Activated CD4-positive, CD25-positive, alpha-beta regulatory T cell treated with anti-CD3 and anti-CD28 coated beads, Interleukin-2, amount 50 U/mL, for 72 hours (primary cell): ENCODE measurements at places on chromosomes 6 and 20.
A peak's percentile ranks its signal among the peaks of the same experiment; 100 is the strongest.

- DNase-seq = no peak
Observed at GRCh38 chr20:38095017-38095686, 61.6 kb downstream of the RPRD1B start.

DNA sequence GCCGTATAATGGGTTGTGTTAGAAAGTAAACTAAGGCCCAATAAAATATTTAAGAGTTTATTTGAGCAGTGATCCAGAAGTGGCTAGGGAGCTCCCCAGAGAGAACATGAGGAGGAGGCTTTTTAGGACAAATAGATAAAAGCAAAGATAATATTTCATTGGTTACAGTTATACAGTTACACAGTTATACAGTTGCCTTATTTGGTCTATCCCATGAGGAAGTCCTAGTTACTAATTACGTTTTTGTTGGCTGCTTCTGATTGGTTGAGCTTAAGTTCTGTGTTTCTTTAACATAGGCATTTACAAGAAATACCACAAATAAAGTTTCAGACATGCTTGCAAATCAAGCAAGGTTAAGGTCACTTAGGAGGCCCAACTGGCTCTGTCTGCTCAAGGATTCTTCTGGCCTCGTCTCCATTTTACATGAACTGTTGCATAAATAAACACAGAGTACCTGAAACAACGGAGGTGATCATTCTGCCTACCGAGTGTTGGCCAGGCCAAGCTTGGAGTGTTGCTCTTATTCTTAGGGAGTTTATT is 7.0 kb downstream of the UBD start:
- no peak for DNase-seq

GRCh38 chr6:95589067-95589466 is 11.7 kb downstream of the MANEA start:
- DNase-seq = no peak

GRCh38 chr20:11246251-11246775 is 572.5 kb upstream of the JAG1 start:
- DNase-seq = no peak

GRCh38 chr20:33119725-33120720 is 40.6 kb downstream of the BPIFB4 start:
- no peak for DNase-seq

DNA sequence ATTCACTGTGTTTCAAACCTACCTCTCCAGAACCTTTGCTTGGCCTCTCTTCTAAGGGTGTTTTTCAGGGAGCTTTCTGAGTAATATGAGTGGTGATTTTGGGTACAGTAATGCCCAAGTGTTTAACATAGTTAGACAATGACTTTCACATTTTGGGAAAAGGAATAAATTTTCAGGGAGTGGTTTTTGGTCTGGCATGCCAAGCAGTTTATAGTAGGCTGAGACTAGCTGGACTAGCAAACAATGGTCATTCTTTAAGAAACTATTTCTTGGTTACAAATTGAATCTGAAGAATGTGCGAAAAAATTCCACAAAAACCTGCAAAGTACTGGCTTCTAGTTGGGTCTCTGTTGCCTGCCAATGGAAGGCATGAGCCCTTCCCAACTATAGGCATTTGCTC is 15.4 kb downstream of the FNDC1 start:
- DNase-seq = no peak

DNA sequence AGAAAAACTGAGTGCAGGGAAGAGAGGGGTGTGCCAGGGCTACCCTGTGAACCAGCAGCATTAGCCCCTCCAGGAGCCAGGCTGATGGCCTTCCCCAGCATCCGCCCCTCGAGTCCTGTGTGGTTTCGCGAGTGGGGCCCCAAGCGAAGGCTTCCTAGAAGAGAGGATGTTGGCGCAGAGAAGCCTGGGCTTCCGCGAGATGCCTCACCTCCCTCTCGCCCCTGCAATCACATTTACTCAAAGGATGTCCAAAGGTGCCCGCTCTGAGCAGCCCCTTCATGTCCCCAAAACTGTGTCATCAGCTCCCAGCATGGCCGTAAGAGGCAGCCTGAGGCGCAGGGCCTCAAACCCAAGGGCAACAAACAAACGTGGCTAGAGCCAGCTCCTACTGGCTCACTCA is 111.7 kb downstream of the PREX1 start:
- DNase-seq = peak; percentile 51

DNA sequence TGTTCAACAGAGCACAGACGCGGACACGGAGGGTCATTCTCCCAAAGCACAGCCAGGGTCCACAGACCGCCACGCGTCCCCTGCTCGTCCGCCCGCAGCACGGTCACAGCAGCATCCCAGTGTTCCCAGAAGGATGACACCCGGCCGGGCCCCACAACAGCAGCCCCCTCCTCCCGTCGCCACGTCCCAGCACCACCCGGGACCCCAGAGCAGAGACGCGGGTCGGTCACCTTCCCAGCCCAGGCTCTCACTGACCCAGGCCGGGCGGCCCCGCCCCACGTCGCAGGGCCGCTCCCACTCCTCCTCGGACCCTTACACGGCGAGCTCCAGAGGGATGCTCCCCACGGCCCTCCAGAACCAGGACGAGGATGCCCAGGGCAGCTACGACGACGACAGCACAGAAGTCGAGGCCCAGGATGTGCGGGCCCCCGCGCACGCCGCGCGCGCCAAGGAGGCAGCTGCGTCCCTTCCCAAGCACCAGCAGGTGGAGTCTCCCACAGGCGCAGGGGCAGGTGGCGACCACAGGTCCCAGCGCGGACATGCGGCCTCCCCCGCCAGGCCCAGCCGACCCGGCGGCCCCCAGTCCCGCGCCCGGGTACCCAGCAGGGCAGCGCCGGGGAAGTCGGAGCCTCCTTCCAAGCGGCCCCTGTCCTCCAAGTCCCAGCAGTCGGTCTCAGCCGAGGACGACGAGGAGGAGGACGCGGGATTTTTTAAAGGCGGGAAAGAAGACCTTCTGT is 64.3 kb downstream of the FNDC1 start:
- DNase-seq = no peak

DNA sequence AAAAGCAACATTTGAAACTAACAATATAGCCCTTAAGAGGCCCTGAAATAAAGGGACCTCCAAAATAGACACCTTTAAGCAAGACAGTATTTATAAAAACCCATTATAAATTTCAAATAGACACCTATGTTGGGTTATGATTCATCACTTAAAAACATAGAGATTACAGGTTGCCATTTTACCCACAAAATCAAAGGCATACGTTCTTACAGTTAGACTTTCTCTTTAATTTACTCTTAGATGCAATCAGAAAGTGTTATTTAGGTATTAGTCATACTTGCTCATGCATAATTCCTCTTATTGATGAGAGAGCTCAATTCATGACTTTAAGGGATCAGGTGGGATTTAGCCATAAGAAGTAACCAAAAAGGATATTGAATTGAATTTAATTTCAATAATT is 51.5 kb upstream of the TMEM200A start:
- no peak for DNase-seq

DNA sequence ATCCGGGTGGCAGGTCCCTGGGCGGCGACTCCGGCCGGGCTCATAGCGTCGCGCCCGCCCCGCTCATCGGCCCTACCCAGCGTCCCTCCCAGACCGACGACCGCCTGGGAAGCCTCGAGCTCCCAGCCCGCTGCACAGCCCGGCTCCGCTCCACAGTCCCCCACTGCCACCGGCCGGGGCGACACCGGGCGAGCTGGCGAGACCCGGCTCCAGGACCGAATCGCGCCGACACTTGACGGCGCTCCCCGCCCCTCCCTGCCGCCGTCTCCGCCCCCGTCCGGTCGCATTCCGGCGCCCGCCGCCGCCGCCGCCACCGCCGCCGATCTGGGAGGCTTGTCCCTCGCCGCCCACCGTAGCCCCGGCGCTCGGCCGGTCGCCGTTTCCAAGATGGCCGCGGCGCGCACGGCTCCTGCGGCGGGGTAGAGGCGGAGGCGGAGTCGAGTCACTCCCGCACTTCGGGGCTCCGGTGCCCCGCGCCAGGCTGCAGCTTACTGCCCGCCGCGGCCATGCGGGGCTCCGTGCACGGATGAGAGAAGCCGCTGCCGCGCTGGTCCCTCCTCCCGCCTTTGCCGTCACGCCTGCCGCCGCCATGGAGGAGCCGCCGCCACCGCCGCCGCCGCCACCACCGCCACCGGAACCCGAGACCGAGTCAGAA is at the start of gene MAP3K4:
Gene MAP3K4 (plus strand): TSS at position 364 of the 655 bp plus-strand sequence. CDS start 163 bp downstream, at position 527.
- peak; percentile 85 for DNase-seq

- no peak for DNase-seq
Observed at GRCh38 chr20:9518576-9519175, 4.3 kb downstream of the LAMP5 start.

- no peak for DNase-seq
Observed at GRCh38 chr20:20229595-20229994, 138.3 kb upstream of the INSM1 start.

DNA sequence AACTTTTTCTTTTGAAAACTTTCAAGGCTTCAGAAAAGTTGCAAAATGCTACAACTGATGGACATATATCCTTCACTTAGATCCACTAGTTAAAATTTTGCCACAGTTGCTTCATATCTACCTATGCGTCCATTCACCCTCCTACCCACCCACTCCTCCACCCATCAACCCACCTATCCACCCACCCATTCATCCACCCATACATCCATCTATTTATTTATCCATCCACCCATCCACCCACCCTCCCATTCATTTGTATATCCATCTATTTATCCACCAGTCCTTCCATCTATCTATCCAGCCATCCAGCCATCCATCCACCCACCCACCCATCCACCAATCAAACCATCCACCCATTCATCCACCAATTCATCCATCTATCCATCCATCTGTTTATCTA is 13.6 kb downstream of the BPIFB4 start:
- DNase-seq = no peak

DNA sequence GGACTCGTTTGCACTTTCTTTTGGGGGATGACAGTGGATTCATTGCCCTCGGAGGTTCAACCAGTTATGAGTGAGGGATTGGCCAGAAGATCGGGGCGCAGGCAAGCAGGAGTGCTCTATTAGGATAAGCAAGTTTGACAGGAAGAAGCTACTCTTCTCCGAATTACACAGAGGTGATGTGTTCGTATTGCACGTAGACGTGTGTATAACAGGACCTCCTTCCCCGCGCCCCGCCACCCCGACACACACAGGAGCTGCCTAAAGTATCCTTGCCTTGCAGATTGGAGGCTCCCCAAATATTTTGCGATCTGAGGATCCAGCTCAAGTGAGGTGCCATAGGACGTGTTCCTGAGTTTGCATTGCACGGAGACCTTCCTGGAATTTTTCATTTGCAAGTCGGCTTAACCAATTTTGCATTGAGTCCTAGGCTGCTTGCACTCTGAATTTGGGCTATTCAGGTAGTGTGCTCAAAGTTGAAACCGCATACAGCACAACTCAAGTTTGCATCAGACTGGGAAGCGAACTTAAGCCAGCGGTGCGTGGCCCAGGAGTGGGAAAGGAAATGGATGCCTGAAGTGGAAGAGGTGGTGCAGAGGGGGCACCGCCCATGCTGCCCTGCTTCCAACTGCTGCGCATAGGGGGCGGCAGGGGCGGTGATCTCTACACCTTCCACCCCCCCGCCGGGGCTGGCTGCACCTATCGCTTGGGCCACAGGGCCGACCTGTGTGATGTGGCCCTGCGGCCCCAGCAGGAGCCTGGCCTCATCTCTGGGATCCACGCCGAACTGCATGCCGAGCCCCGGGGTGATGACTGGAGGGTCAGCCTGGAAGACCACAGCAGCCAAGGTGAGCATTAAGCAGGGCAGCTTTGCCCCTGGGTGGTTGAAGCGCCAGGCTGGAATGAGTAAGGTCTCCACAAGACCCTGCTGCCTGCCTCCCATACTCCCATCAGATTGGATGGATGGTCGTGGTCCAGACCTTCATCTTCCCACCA is 770 bp downstream of the TCF19 start:
- peak; percentile 42 for DNase-seq

DNA sequence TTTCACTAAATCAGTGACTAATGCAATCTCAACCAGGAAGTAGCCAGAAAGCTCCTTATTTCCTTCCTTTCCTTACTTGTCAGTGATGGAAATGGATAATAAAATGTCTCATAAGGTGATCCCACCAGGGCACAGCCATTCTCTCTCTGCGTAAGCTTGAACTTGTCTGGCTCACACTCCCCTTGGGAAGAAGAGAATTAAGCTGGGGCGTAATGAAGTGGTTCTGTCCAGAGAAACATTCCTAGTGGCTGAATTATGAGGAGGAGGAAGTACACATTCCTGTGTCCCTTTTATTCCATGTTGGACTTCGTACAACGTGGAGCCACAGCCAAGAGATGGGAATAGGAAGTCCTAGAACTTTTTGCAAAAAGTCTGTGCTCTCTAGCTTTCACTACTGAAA is 93.7 kb downstream of the MTHFD1L start:
- no peak for DNase-seq

- DNase-seq = no peak
Observed at GRCh38 chr20:3494218-3494617, 23.4 kb downstream of the ATRN start.

DNA sequence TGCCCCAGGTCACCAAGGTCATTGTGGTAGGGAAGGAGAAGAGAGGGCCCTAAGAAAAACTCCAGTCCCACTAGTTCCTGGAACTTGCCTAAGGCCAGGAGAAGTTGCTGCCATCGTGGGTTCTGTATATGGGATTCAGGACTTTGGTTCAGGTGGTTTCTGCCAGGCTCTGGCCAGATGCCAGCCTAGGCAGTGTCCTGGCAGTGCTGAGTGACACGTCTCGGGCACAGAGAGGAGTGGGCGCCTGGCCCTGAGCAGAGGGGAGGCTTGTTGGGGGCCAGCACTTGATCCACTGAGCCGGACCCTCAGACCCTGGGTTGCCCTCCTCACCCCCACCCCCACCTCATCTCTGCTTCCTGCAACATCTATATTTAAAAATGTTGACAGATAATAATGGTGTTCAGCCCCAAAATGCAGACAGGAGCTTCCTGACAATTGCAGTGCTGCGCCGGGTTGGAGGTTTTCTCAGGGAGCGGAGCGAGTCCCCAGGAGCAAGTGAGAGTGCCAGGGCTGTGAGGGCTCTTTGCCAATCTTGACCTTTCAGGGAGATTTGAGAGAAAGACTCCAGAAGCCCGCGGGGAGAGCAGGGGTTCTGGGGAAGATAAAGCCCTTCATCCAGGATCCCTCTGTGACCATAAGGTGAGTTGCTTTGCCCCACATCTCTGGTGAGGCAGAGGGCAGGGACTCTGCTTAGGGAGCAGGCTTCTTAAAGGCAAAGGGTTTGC is 71.9 kb downstream of the PHACTR3 start:
- DNase-seq = no peak

- DNase-seq = no peak
Observed at GRCh38 chr6:2982426-2983117, 11.2 kb upstream of the SERPINB6 start.
